Activated T-cell treated with anti-CD3 and anti-CD28 coated beads for 4 hours (primary cell): ENCODE measurements at places on chromosomes 11 and 22.

DNA sequence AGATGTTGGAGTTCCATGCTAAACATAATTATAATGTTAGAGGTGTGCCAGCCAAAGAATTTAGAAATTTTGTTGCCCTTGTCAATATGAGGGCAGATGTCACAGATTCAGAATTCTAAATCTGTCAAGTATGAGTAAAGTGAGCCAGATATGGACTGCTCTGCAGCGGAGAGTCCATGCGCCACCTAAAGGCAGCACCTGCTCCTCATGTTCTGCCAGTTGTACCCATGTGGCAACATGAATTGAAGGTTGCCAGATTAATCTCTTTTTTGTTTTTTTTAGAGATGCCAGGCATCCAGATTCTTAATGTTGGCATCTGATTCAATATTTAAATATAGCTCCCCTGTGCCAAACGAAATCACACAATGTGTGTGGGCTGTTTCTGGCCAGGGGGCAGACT, 678.6 kb upstream of the ANO5 start:
- DNase-seq, result no peak

DNA sequence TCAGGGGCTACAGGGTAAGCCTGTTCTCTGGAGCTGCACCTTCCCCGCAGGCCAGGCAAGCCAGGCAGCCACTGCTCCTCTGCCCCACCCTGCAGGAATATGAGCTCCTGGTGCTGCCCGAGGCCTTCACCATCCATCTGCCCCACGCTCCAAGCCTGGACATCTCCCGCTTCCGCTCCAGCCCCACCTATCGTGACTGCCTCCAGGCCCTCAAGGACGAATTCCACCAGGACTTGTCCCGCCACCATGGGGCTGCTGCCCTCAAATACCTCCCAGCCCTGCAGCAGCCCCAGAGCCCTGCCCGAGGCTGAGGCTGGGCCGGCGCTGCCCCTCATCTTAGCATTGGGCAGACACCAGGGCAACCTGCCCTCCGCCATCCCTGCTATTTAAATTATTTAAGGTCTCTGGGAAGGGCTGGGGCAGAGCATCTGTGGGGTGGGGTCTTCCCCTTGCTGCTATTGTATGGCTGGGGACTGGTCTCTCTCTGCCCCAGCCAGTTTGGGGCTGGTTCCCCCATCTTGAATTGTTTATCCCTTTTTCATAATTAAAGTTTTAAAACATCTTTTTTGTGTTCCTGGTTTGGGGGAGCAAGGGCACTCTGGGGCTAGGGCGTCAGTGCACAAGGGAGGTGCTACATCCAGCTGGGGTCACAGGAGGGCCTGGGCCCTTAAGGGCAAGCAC, 6.2 kb downstream of the LARGE2 start:
- no peak for DNase-seq

DNA sequence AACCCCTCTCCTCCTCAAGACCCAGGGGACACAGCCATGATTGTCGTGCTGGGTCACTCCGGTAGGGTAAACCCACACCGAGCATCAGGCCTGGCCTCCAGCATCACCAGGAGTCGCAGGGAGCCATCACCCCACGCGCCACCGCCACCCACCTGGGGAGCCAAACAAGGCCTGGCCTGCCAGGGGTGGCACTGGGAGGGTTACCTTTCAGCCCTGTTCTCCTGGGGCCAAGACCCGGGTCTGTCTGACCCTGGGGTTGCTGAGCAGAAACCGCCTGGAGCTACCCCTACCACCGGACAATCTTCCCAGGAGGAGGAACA, 39.3 kb upstream of the NNMT start:
- no peak for DNase-seq

DNA sequence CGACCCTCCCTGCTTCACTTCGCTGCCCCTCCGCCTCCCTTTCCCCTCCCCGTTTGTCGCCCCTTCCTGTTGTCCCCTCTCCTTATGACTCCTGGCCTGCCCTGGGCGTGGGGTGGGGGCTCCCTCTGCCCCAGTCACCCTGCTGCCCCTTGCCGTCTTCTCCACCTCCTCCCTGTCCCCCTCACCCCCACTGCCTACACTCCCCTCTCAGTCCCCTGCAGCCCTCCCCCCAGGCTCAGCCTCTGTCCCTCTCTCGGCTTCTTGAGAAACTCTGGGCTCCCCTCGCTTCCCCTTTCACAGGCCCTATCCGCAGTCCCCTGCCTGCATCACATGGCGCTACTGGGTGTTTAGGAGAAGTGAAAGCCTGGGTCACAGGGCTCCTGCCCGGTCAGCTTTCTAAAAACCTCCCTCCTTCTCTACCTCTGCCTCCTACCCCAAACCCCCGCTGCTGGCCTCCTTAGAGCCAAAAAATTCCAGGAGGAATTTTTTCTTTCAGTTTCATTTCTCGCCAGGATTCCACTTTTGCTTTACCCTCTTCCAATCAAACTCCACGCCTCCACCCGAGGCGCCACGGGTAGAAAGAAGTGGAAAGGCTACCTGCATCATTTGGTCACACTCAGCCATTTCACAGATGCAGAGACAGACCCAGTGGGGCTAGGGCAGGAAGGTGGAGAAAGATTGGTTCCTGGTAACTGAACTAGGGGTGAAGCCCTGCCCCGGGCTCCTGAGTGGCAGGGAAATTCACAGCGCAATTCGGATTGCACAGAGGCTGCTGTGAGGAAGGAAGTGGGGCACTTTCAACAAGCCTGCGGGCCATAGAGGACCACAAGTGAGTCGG, at the start of gene SLC15A3:
TSS of gene SLC15A3 (minus strand) at position 273 of the 838 bp plus-strand sequence. CDS start 625 bp downstream, outside the sequence.
- no peak for DNase-seq

DNA sequence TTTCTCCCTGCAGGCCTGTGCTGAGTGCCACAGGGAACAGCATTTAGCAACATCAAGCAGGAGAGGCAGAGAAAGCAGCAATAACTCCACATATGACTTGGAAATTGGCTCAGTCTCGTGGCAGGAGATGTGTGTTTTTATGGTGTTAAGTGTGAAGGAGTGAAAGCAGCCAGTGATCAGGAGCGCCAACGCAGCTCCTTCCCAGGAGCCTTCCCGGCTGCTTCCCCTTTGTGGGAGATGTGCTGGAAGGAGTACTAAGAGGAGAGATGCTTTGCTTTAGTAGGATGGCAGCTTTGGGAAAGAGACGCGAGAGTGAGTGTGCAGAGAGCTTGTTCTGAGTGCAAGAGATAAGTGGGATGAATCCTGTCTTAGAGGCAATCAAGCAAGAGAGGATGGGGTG, 54.7 kb upstream of the KIRREL3 start:
- no peak for DNase-seq

GRCh38 chr11:134572741-134573675, 161.0 kb upstream of the B3GAT1 start:
- DNase-seq, result no peak

DNA sequence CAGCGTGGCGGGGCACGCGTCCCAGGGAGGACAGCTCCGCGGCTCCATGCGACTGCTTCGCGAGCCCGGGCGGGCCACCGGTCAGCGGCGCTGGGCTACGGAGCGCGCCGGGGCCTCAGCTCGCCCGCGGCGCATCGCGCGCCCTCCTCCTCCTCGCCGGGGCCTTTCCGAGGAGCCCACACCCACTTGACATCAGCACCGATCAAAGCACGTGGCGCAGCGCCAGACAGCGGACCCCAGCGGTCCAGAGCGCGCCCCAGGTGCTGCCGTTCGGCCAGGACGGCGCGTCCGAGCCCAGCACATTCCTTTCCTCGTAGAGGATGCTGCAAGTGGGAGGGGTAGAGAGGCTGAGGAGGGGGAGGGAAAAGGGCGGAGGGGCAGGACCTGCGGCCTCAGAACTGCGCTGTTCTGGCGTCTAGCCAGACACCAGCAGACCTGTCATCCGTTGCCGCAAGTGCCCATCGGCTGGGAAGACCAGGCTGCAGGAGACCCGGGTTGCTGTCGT, 88.6 kb downstream of the PLEKHA7 start:
- no peak for DNase-seq

DNA sequence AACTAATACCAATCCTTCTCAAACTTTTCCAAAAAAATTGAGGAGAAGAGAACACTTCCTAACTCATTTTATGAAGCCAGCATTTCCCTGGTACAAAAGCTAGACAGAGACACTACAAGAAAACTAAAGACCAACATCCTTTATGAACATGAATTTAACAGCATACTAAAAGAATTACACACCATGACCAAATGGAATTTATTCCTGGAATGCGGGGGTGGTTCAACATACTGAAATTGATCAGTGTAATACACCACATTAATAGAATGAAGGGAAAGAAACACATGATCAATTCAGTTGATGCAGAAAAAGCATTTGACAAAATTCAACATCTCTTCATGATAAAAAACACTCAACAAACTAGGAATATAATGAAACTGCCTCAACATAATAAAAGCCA, 148.1 kb downstream of the WNT7B start:
- DNase-seq, result no peak

GRCh38 chr11:70298243-70298915, 27.9 kb downstream of the PPFIA1 start:
- DNase-seq, result no peak

GRCh38 chr22:33034753-33035152, 23.4 kb downstream of the SYN3 start:
- DNase-seq, result no peak

- no peak for DNase-seq
Measured at GRCh38 chr22:48744967-48745841, 1082.5 kb downstream of the BRD1 start.

GRCh38 chr11:2789791-2790567, 90.2 kb upstream of the KCNQ1OT1 start:
- DNase-seq, result no peak

GRCh38 chr22:25637672-25638071, 73.2 kb downstream of the GRK3 start:
- no peak for DNase-seq

GRCh38 chr11:57567515-57568329, at the start of gene UBE2L6:
UBE2L6 (minus strand) TSS chr11:57567672; CDS start chr11:57567611, 61 bp downstream.
- DNase-seq, result peak; percentile 53

GRCh38 chr11:66843776-66844495, 695 bp downstream of the RCE1 start:
- no peak for DNase-seq

DNA sequence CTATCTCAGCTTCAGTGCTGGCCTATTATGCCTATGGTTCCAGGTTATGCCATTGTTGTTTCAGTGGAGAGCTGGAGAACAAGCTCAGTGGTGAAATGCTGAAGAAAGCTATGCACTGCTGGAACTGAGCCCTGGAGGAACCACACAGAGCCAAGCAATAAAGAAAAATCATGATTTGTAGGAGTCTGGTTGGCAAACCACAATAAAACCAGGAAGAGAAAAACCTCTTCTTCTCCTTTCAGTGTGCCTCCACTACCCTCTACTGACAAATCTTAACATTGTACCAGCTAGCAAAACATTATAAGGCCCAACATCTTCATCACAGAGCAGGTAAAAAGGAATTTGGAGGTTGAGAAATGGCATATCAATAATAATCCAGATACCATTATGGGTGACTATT, 5.3 kb downstream of the OR51F2 start:
- DNase-seq, result no peak

- DNase-seq, result no peak
Measured at GRCh38 chr11:119886667-119887230, 157.7 kb upstream of the NECTIN1 start.

GRCh38 chr22:38050720-38051119, 6.5 kb upstream of the PICK1 start:
- no peak for DNase-seq

DNA sequence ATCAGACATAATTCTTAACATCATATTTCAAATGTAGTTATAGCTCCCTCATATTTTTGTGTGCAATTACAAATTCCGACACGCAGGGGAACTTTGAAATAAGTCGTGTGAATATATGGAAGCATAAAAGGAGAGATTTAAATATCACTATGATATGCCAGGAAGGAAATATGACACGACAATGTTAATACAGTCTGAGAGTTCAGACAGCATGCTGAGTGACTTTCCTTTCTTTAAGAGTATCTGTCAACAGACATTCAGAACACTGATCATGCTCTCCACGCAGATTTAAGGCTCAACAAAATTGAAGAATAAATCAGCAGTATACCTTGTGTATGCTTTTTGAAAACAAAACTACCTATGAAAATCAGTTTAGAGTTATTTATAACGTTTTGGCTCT, 232.6 kb upstream of the CARD18 start:
- no peak for DNase-seq

DNA sequence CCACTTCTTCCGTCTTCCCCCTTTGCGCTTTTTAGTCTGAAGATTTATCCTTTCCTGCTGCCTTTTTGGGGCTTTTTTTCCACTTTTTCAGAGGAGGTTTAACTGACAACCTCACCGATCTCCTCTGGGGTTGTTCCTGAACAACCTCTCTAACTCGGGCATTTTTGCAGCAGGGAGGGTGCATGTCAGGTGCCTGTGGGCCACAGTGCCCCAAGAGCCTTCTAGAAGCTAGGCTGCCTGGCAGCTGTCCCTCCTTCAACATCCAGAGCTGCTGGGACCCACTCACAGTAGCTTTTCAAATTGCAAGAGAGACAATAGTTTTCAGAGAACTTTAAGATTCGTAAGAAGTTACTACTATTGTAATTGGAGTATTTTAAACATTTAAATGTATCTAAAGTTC, 1112.4 kb upstream of the CNTN5 start:
- no peak for DNase-seq

GRCh38 chr22:26619510-26619909, 1.7 kb upstream of the CRYBB1 start:
- no peak for DNase-seq

GRCh38 chr11:65559535-65559934, 1.4 kb upstream of the LTBP3 start:
- DNase-seq, result no peak

GRCh38 chr11:118169300-118170140, 6.9 kb downstream of the SCN2B start:
- DNase-seq, result no peak

DNA sequence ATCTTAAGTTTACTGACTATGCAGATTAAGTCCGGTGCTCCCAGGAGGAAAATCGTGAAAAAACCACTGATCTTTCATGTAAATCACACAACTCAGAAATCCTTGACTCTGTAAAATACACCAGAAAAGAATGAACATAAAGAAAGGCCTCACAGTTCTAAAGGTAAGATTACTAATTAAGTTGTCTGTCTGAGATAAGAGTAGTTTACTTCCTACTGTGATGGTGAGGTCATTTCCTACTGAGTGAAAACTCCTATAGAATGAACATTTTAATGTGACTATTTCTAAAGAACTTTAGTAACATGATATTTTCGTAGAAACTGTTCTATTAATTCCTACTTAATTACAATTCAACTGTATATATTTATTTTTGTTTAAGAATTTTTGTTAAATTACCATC, 774.4 kb upstream of the CHORDC1 start:
- no peak for DNase-seq

DNA sequence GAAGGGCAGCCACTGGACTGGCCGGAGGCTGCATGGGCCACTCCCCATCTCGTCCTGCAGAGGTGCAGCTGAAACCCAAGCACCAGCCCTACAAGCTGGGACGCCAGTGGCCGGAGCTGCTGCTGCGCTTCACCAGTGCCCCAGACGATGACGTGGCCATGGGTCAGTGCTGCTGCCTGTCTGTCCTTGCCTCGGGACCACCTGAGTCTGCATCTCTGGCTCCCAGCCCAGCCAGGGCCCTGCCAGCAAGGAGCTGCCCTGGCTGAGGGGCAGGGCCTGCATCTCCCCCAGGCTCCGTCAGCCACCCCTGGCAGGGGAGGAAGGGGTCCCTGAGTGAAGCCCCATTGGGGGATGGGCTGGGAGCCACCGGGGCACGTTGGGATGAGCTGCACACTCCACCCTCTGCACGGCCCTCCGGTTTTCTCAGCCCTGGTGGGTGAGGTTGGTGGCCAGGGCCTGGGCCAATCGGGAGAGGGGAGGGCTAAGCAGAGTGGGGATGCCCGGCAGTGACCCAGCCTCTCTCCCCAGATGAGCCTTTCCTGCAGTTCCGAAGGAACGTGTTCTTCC, 7.2 kb downstream of the FRMD8 start:
- no peak for DNase-seq
